ENCODE measurements at places on chromosomes 11 and 22.

- DNase-seq: peak; percentile 74
Observed at GRCh38 chr11:101860696-101861427, 53.9 kb upstream of the CEP126 start.

DNA sequence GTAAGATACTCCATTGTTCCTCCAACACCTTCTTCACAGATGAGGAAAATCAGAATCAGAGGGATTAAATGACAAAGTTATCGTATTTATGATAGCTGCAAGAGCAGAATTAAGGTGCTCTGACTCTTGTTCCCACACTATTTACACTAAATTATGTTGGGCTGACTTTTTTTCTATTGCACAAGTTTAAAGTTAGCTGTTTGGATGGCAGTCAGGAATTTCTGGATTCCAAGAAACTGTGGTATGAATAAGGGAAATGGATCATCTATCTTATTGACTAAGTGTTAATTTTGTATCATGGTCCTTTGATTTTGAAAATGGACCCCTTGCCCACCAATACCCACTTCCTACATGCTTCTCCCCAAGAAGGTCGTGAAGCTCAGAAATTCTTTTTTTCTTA is 19.9 kb upstream of the APOA1 start:
- DNase-seq: no peak

- DNase-seq: no peak
Observed at GRCh38 chr22:24190596-24191208, 9.4 kb downstream of the SUSD2 start.

GRCh38 chr11:103354656-103355055 is 245.4 kb downstream of the DYNC2H1 start:
- DNase-seq: no peak

- no peak for DNase-seq
Observed at GRCh38 chr11:20541503-20541902, 57.9 kb upstream of the SLC6A5 start.

GRCh38 chr11:70205766-70206165 is 2.7 kb downstream of the FADD start:
- no peak for DNase-seq

DNA sequence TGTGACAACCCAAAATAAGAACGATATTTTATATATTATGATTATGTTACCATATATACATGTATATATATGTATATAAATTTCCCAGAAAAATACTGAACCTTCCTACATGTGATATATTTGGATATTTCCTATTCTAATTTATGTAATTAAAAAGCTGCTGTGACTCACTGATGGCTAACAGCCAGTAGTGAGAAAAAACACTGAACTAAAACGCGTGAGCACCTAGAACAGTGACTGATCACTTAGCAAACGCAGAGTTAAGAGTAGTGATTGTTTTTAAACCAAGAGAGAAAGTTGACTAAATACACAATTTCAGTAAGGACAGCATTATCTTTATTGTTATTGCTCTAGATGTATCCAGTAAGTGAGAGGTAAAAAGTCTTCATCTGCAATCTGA is 213.8 kb downstream of the TMEM135 start:
- no peak for DNase-seq

DNA sequence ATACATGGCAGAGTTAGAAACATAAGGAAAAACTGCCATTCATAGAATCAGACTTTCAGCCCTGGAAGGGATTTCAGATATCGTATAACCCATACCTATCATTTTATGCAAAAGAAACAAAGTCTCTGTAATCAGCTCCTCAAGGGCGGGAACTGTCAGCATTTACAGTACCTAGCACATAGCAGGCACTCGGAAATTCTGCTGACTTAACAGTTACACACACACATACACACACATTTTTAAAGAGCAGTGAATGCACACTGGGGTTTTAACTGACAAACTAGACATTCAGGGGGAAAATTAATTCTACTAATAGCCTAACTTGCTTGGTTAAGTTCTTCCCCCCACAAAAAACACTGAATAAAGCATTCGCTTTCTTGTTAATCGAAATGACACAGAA is 8.7 kb downstream of the GNG3 start:
- no peak for DNase-seq

DNA sequence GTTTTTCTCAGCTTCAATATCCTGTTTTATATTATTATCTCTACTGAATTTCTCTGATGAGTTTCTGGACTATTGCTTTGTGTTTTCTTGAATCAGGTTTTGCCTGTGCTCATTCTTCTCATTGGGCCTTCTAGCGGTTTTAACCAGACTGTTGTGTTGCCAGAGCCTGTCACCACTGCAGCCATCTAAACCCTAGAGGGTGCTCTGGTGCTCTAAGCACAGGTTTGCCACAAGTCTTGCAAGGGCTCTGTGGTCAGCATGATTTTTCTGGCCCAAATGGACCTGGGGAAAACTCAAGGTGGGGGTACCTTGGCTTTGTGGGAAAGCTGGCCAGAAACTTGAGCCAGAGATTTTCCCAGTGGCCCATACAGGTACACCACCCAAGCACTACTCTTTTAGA is 52.4 kb upstream of the TYR start:
- no peak for DNase-seq

- no peak for DNase-seq
Observed at GRCh38 chr22:22952531-22953280, 65.1 kb downstream of the IGLL5 start.

DNA sequence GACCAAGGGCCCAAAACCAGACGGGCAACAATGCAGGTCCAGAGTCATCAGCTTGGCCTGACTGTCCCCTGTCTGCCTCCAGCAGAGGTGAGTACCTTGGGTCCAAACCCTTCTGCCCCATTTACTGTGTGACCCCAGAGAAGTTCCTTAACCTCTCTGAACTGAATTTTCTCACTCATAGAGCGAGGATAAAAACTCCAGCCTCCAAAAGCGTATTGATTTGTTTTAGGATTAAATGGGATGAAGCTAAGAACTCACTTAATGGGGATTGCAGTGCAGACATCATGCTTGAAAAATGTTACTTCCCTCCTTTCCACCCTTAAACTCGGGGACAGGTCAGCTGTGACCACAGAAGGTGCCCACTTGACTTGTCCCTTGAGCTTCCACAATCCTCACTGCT is 22.6 kb downstream of the IGLL1 start:
- no peak for DNase-seq

- peak; percentile 61 for DNase-seq
Observed at GRCh38 chr11:75896843-75897419, 81.9 kb downstream of the UVRAG start.

DNA sequence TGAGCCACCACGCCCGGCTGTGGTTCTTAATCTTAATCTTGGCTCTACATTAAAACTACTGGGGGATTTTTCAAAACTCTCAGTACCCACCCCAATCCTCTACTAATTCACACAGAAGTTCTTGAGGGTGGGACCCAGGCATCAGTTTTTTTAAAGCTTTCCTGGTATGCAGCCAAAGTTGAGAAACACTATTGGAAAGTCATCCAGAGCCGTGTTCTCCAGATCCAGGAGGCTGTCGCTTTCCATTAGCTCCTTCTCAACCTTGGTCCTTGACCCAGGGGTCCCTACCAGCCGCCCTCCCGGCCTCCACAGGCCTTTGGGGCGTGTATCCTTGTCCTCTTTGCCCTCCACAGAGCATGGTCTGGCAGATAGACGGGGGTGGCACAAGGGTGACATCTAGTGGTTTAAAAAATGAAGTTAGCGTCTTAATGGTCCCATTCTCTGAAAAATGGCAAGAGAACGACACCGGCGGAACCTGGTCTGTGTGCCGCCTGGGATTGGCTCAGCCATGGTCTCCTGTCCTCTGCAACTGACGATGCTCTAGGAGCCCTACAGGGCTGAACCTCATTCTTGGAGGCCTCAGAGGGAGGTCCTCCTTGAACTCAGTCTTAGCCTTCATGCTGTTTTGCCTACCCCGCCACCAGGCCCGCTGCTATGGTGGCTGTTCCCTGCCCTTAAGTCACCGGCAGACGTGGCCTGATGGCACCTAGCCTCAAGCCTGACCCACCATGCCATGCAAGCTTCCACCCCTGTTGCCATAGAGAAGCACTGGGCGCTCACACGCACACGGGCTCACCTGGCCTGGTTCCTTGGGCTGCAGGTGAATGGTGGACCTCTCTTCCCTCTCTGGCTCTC is 152.0 kb upstream of the SYN3 start:
- DNase-seq: peak; percentile 35

DNA sequence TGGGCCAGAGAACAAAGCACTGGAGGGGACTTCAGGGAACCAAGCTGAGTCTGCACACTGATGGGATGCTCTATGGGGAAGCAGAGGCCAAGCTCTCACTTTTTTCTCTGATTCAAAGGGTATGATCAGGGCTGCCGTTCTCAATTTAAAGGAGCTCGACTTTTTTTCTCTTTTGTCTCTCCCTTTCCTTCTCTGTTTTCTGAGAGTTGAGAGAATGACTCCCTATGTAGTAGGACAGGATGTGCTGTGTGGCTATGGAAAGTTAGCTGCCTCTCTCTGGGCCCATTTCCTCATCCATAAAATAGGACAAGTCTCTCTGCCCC is 7.9 kb downstream of the ADORA2A start:
- no peak for DNase-seq

DNA sequence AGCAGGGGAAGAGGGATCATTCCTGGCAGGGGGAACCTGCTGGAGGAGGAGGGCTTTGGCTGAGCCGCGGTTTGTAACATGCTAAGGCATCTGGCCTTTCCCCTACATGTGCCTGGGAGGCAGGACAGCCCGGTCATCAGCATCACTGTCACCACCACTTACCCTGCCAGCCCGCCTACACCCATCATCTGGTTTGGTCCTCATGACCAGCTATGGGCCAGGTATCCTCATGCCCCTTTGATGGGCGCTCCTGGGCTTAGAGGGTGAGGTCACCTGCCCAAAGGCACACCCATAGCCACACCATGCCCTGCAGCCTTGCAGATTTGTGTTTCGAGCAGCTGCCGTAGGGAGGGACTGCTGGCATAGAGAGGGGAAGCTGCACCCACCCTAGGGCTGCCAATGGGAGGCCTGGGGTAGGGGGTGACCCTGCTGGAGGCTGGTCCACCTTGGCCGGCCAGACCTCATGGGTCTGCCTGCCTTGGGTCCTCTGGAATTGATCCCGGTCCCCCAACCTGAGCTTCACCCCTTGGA is 2.6 kb downstream of the MRGPRF start:
- DNase-seq: peak; percentile 34

- no peak for DNase-seq
Observed at GRCh38 chr11:120029321-120029720, 108.6 kb downstream of the TRIM29 start.

- DNase-seq: peak; percentile 50
Observed at GRCh38 chr22:22357024-22357883, 112.7 kb downstream of the VPREB1 start.

DNA sequence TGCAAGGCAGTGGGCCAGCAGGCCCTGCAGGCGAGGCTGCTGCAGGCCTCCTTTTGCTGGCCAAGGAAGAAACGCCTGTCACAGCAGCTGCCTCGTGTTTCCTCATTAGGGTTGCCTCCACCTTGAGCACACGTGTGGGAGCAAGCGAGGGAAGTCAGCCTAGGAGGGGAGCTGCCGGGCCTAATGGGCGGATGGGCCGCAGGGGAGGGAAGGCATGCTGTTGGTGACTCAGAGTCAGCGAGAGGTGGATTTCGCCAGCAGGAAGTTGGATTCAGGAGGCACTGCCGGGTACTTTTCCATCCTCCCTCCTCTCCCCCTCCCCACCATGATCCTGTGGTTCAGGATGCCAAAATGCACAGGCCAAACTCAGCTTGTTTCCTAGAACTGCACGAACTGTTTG is 498.7 kb downstream of the METTL15 start:
- DNase-seq: peak; percentile 52

GRCh38 chr22:20613301-20613700 is 105.9 kb downstream of the MED15 start:
- DNase-seq: no peak

GRCh38 chr11:86695373-86695772 is 23.0 kb upstream of the ME3 start:
- DNase-seq: peak; percentile 51

GRCh38 chr11:105767931-105768330 is 158.1 kb downstream of the GRIA4 start:
- no peak for DNase-seq

- DNase-seq: no peak
Observed at GRCh38 chr11:32838505-32839274, 9.0 kb downstream of the PRRG4 start.

- no peak for DNase-seq
Observed at GRCh38 chr11:119520966-119521365, 98.0 kb upstream of the THY1 start.

DNA sequence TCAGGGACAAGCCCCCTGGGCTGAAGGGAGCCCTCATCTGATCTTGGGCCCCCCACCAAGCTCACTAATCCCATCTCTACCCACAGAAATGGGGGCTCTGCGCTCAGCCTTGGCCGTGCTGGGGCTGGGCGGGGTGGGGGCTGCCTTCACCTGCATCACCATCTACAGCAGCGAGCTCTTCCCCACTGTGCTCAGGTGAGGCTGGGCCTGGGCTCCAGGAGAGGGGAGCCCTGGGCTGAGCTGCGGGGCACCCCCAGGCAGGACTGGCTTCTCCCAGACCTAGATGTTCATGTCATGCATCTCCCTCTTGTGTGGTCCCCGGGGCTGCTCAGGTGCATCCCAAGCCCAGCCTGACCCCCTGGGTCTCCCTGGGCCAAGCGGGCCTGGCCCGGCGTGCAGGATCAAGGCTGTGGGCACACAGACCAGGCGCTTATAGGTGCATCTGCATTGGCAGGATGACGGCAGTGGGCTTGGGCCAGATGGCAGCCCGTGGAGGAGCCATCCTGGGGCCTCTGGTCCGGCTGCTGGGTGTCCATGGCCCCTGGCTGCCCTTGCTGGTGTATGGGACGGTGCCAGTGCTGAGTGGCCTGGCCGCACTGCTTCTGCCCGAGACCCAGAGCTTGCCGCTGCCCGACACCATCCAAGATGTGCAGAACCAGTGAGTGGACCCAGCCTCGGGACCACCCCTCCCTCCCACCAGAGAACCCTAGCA is 9.4 kb downstream of the SLC22A12 start:
- no peak for DNase-seq

DNA sequence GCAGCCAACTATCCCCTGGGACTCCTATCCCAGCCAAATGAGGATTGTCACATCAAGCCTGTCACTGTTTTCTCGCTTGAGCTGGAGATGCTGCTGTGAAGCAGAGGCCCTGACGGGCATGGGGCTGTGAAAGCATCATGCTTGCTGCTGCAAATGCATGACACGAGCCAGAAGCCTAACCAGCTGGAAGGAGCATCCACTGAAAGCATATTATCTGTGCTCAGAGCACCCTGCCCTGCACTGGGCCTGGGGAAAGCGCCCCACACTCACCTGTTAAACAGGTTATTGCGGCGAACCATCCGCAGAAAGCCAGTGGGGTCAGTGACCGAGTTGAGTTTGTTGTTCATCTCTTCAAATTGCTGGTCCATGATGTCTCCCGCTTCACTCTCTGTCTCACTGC is 110.9 kb upstream of the PITPNB start:
- DNase-seq: no peak

- DNase-seq: no peak
Observed at GRCh38 chr11:125591649-125592304, 875 bp upstream of the STT3A start.

DNA sequence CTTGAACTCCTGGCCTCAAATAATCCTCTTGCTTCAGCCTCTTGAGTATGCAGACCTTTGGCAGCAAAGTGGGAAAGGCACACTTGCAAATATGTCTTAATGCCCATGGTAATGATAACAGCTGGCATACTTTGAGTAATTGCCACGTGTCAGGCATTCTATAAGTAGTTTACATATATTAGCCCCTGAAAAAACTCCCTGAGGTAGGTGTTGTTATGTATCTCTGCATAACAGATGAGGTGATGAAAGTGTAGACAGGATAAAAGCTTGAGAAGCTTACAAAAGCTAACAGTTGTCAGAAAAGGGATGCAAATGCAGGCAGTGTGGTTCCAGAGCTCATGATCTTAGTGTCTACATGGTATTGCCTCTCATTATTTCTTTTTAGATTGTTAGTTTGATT is 291.1 kb upstream of the C11orf87 start:
- no peak for DNase-seq

All from fibroblast of skin of back (primary cell).